Fibroblast of mammary gland (primary cell): ENCODE measurements at places on chromosomes 1 and 21.

DNA sequence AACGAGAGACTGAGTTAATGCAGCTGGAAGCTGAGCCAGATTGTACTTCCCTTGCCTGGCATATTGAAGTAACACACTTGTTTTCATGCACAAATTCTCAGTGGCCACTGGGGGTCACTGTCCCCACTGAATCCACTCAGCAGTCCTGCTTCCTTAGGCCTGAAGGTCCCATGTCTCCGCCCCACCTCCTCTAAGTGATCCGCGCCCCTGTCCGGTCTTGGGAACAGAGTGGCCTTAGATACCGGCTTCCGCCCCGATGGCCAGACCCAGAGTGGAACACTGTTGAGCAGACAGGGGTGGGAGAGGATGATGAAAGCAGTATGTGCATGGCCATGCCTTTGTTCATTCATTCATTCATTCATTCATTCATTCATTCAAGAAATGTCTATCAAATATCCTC lies 34.8 kb downstream of the CHAF1B start:
- DNase-seq: peak; percentile 92

DNA sequence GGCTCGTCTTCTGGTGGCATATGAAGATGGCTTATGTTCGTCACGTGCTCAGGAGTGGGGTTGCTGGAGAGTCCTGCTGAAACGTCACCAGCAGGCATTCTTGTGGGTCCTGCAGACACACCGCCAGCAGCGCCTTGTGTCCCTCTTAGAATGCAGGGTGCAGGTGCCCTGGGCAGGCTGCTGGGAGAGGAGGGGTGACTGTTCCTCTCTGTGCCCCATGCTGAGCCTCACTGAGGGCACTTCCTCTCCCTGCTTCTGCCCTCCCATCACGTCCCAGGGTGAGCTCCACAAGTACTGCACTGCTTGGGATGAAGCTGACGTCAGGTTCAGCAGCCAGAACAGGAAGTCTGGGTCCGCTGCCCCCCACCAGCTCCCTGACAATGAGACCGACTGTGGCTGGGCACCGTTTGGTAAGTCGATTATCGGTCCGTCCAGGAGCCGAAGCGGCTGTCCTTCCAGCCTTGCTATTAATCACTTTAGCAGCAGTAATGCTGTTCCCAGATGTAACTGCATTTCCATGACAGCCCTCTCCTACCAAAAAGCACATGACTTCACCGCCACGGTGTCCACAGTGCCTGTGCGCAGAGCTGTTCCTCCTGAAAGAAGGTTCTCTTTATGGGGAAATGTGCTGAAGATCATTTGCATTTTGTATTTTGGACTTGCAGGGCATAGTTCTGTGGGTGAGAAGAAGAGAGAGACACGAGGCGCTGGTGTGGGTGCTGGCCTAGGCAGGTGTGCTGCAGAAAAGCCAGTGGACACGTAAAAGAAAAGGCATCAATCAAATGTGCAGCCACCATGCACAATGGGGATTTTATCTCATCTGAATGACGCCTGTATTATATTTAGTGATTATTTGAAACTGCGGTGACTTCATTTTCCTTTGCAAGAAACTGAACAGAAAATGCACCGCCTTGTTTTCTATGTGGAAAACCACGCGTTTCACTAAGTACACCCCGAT lies 21.0 kb downstream of the SLC37A1 start:
- no peak for DNase-seq

GRCh38 chr1:97893844-97894243 lies 27.0 kb downstream of the DPYD start:
- DNase-seq: peak; percentile 24

- no peak for DNase-seq
Measured at GRCh38 chr1:153396461-153396860, 5.6 kb upstream of the S100A8 start.

DNA sequence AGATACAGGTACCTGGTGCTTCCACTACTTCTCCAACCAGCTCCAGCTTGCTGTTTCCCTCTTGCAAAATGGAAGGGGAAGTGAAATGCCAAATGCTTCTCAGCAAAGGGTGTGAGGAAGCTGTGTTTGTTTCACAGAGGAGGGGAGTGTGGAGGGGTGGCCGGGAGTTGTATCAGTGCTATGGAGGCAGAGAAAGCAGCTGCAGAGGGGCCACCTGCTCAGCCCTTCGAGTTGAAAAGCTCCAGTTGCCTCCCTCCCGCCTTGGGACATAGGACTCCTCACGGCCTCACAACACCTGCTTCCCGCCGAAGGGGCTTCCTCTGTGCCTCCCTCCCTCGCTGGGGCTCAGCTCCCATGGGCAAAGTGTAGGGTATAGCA lies 12.1 kb upstream of the LINGO4 start:
- DNase-seq: no peak

DNA sequence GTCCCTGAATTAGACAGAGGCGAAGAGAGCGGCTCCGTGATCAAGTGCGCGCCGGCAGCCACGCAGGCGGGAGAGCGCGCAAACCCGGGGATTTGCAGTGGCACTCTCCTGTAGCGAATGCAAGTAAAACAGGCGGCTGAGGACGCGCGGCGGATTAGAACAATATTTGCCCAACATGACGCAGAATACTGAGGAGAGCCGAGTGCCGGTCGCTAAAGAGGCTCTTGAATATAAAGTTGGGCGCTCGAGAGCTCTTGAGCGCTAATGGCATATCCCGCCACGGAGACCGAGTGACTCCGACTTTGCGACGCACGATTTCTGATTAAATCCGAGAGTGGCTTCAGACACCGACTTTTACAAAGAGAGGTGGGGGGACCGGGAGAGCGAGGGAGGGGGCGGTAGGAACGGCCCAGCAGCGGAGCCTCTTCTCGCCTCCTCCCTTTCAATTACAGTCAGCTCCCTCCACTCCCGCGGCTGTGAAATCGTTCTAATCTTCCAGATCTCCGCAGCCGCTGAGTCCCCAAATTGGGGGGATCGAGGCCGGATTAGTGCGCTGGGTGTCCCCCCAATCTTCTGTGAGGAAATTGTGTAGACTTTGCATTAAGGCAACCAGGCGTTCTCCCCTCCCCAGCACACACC lies 2.3 kb downstream of the PAX7 start:
- no peak for DNase-seq

- no peak for DNase-seq
Measured at GRCh38 chr1:1609822-1610485, 5.3 kb upstream of the MIB2 start.

DNA sequence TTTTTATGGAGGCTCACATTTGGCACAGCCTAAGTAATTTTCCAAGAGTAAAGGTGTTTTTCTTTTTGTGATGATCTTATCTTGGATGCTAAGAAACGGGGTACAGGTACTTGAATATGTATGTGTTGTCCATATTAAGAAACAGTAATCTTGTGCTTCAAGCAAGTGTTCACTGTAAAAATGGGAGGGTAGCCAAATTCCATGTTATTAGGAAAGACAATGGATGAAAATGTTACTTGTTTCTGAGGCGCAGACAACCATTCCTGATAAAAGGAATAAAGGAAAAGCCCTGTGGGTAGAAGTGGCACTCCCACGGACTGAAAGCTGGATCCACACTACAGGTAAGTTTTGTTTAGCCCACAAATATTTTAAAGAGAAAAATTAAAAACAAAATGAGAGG lies 15.6 kb downstream of the C21orf91 start:
- DNase-seq: no peak

GRCh38 chr21:16563795-16564194 lies 834.0 kb downstream of the USP25 start:
- no peak for DNase-seq

DNA sequence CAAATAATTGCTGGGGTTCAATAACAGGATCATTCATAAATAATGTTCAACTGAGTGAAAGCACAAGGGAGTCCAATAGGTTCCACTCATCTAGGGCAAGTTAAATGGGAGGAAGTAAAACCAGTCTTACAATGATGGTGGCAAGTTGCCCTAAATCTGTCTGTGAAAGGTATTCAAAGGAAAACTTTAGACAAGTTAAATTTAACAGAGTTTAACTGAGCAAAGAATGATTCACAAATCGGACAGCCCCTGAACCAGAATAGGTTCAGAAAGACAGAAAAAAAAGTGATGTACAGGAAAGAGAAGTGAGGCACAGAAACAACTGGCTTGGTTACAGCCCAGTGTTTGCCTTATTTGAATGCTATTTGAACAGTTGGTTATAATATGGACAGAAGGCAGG lies 183.5 kb upstream of the ADGRL4 start:
- DNase-seq: no peak

- no peak for DNase-seq
Measured at GRCh38 chr1:179026813-179027669, 1.3 kb downstream of the FAM20B start.

DNA sequence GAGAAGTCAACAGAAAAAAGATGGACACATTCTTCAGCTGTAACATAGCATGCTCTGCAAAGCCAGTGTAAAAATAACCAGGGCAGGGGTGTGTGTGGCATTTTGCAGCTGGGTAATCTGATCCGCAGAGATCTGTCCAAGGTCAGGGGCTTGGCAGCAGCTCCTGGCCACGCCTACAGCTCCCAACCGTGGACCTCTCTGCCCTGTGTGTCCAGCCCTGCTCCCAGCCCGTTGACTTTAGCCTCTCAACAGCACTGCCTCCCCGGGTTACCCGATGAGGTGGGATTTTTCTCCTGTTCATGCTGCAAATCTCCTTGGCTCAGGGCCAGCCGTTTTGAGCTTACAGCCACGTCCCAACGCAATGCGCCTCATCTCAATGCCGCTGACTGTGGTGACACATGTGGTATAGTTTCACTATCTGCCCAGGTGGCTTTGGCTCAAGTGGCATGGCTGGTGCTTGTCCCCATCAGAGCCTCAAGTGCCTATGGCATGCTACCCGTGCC lies 68.1 kb downstream of the VWA5B1 start:
- DNase-seq: peak; percentile 55

DNA sequence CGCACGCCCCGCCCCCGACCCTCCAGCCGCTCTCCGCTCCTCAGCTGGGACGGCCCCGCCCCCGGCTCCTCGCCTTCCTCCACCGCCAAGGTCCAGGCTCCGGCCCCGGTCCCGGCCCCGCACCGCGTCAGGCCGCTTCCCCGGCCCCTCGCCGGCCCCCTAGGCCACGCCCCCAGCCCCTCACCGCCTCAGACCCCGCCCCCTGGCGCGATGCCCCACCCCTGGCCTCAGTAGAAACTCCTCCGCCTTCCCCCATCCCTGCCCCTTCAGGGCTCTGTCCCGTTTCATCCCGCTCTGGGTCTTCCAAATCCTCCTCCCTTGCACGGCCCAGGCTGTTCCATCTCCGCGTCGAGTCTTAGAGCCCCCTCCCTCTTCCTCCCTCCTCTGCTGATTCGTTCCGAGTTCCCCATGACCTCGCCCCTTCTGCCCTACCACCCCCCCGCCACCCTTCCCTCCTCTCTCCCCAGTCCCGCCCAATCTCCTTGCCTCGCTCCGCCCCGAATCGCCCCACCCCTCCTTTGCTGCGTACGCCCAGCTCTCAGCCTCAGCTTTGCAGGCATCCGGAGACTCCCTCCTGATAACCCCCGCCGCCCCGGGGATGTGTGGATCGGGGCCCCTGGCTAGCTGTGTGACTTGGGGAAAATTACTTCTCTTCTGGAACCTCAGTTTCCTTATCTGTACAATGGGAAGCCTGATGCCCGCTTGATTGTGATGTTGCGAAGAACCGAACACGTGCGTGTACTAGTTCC lies 448 bp upstream of the ASAP3 start:
- DNase-seq: peak; percentile 91

- DNase-seq: peak; percentile 60
Measured at GRCh38 chr1:215104283-215104682, 21.7 kb downstream of the KCNK2 start.

- DNase-seq: no peak
Measured at GRCh38 chr1:22916471-22916820, 56.2 kb downstream of the LACTBL1 start.

GRCh38 chr1:157551694-157552693 lies at the start of gene FCRL5:
Gene FCRL5, minus strand, starts transcription at chr1:157552515. Its CDS starts 153 bp downstream, at chr1:157552362.
- DNase-seq: no peak

- DNase-seq: no peak
Measured at GRCh38 chr1:202189918-202190715, 3.5 kb upstream of the LGR6 start.

GRCh38 chr1:207321790-207322645 lies 540 bp downstream of the CD55 start:
- peak; percentile 19 for DNase-seq

GRCh38 chr1:154155251-154155650 lies 378 bp upstream of the NUP210L start:
- peak; percentile 12 for DNase-seq

DNA sequence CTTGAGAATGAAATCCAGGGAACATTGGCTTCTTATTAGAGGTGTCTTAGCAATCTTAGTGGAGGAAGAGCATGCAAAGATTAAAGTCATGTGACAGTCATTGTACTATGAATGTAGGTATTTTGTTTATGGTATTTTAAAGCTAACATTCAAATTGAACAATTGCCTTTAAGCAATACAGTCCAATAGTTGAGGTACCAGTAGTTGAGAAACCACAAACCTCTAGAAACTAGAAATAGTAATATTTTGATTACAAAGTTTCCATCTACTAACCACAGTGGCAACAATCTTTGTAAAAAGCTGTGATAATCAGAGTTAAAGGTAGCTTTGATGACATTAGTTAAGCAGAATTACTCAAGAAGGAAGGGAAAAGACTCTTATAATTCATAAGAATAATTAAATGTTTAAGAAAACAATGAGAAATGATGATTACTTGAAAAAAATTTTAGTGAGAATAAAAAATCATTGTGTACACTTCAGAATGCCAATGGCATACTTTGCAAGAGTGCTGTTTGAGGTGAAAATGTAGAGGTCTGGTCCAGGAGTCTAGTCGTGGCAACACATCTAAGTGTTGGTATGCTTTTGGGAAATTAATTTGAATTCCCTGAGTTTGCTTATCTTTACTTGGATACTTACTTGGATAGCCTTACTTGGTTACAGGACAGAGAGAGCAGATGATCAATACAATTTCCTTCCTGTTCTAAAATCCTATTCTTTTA lies 104.9 kb upstream of the PTGFR start:
- DNase-seq: no peak

DNA sequence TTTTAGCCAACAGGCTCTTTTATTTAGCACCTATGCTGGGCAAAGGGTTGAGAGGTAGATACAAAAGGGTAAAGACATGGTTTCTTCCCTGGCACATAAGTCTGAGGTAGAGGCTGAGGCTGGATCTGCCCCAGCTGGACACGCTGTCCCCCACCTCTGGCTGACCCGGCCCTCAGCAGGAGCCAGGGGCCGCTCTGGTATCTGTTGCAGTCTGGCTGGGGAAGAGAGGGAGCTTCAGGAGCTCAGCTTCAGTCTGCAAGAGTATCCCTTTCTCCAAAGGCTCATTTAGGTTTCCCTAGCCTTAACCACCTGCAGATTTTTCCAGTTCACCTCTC lies 14.2 kb downstream of the BLACAT1 start:
- no peak for DNase-seq

GRCh38 chr1:12654004-12654567 lies 10.2 kb downstream of the AADACL4 start:
- no peak for DNase-seq

DNA sequence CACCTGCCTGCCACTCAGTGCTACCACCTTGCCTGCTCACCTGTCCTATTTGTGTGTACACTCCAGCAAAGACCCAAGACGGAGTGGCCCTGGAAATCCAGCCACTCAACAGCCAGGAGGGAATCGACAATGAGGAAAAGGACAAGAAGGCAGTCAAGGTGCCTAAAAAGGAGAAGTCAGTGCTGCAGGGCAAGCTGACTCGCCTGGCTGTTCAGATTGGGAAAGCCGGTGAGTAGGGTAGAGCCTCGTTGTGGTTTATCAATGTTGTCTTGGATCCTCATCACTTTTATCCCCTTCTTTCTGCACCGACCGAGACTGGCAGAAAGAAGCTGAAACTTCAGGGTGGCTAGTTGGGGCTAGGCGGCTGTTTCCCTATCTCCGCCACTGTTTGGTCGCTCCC lies 61.4 kb upstream of the LAX1 start:
- no peak for DNase-seq

- DNase-seq: no peak
Measured at GRCh38 chr1:213829780-213830179, 158.0 kb upstream of the PROX1 start.

GRCh38 chr1:161864577-161864976 lies 98.5 kb downstream of the ATF6 start:
- DNase-seq: peak; percentile 57
